ENCODE measurements at places on chromosomes 5 and 9. TPM values are rescaled to one million over a fixed set of nuclear protein-coding genes. Genes with fewer than 3 reads are reported as not detected.

- no peaks in the 10 kb centered on the region for H3K36me3 ChIP-seq
- no peak for DNase-seq
- H3K4me3 ChIP-seq, result no peak overlapping the region
- no peaks in the 10 kb centered on the region for H3K27me3 ChIP-seq
- no peak overlapping the region for H3K27ac ChIP-seq
- no peaks in the 10 kb centered on the region for H3K4me1 ChIP-seq
Measured at GRCh38 chr5:26872337-26872736, 166.0 kb downstream of the CDH9 start.

Gene PCDHB11
- 4.2 TPM for total RNA-seq

Gene SIT1
- total RNA-seq, result 0.81 TPM

Gene TAS2R1
- not detected for total RNA-seq

DNA sequence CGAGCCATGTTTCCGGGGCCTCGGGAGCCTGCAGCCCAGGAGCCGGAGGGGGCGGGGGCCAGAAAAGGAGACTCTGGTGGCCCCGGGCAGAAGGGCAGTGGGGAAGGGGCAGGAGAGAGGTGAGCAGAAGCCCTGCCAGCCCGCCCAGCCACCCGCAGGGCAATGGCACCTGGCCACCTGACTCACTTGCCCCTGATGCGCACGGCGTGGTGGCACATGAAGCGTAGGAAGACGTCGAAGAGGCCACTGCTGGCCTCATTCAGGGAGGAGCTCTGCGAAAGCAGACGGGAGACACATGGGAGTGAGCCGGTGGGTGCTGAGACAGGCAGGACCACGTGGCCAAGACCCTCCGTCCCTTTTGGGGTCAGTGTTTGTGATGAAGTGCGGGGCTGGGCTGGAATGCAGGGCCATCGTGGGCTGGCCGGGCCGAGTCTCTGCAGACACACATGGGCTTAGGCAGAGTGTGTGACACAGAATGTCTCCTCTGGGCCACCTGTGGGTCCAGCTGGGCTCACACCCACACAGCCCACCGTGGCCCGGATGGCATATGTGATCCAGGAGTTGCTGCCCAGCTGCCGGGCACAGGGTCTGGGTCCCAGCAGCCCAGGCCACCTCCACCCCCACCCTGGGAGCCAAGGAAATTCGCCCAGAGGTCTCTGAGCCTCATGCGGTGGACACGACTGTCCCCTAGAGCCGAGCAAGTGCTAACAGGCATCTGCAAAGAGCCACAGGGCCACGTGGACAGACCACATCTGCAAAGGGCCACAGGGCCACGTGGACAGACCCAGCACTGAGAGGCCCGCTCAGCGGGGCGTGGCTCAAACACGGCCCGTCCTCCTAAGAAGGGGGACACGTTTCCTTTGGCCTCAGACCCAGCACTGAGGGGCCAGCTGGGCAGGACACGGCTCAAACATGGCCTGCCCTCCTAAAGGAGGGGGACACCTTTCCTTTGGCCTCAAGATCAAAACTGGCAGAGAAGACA is 23.6 kb downstream of the TERT start:
- no peaks in the 10 kb centered on the region for H3K36me3 ChIP-seq
- no peaks in the 10 kb centered on the region for H3K4me1 ChIP-seq
- no peak for DNase-seq
- H3K27ac ChIP-seq, result no peak overlapping the region

DNA sequence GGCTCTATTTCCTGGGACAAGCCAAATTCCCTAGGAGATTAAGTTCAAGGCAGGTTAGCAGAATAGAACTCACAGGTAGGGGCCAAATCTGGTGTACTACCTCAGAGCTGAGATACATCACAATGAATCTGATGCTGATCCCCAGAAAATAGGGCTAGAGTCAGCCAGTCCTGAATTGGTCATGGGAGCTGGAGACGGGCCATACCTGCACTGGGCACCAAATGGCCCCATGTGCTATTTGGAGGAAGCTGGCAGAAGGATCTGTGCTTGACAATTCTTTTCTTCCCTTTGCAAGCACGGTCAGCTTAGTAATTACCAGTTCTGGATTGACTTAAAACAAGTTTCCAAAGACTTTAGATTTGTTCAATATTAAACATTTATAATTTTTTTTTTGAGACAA is 10.4 kb upstream of the GNAQ start:
- no peak overlapping the region for H3K27ac ChIP-seq
- H3K36me3 ChIP-seq, result no peaks in the 10 kb centered on the region
- H3K4me3 ChIP-seq, result no peak overlapping the region
- H3K27me3 ChIP-seq, result no peaks in the 10 kb centered on the region

Gene LCN2
- total RNA-seq, result not detected

GRCh38 chr5:33649549-33650482 is 209.1 kb downstream of the TARS1 start:
- no peak overlapping the region for H3K27ac ChIP-seq
- H3K4me3 ChIP-seq, result no peak overlapping the region
- H3K36me3 ChIP-seq, result no peaks in the 10 kb centered on the region

DNA sequence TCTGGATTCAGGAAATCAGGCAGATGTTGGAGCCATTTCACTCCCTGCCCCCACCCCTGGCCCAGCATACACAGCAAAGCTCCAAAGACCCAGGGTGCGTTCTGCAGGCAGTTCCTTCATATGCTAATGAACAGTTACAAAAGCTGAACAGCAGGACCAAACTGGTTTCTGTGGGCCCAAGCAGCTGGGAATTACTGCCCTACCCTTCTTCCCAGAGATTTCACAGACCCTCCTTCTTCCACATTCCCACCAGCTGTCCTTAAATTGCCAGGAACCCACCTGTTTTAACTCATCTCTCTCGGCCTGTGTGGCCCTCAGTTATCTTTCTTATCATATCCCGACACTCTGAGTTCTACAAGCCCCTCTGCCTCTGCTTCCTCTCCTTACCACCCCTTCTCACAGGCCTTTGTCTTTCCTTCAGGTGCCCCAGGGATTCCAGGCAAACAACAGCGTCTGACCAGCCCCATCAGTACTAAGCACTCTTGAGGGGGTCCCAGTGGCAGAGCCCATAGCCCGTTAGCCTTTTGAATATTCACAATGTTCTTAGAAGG is 10.6 kb upstream of the F2RL1 start:
- no peaks in the 10 kb centered on the region for H3K4me1 ChIP-seq
- H3K4me3 ChIP-seq, result no peak overlapping the region
- DNase-seq, result no peak
- no peaks in the 10 kb centered on the region for H3K36me3 ChIP-seq
- H3K27me3 ChIP-seq, result no peaks in the 10 kb centered on the region

Data from sigmoid colon (tissue), 7 donors.